ENCODE measurements at places on chromosomes 12 and 14.

DNA sequence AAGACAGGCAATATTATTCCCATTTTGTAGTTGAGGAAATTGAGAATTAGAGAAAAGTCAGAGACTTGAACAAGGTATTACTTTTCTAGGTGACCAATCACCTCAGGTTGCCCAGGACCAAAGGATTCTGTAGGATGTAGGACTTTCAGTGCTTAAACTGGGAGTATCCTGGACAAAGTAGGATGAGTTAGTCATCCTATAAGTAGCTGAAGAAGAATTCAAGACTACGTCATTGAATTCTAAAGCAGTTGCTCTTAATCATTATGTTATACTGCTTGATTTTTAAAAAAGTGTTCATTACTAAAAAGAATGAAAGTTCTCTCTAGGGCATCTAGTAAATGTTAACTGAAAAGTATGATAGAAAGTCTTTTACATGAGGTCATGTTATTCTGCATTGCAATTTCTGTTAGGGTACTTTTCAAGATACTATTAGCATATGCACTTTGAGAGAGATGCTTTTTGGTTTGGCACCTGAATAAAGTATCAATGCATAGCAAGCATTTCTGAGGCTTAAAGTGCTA lies 101.7 kb downstream of the RTN1 start:
- DNase-seq = peak; percentile 38

DNA sequence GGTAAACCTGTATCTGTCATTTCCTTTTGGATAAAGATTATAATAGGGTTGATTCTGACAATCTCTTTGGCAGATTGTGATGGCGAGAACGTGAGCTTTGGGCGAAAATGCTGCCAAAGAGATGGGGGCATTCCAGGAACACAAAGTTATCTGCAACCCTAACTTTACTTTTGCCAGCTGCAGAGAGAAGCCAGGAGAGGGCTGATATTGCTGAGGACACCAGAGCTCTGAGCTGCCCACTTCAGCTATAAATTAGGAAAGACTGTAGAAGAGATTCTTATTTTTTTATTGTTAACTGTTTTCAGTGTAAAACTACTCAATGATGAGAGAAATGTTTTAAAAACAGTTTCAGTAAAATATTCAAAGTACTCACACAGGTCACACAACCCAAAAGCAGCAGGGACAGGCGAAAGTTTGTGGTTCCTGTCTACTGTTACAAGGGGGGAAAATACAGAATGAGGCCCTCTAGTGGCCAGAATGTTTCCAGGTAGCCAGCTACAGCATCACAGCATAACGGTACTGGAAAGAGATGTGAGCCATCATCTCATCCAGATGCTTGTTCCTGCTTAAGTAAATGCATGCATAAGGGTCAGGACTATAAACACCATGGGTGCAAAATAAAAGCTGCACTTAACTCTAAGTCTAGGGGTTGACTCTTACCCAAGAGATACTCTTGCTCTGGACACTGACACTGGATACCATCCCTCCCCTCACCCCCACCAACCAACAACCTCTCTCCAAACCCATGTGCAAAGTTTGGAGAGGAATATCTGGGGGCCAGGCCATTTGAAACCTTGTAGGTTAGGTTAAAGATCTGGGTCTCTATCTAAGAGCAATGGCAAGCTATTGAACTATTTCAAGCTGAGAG lies 498.4 kb downstream of the RMST start:
- DNase-seq = peak; percentile 7

DNA sequence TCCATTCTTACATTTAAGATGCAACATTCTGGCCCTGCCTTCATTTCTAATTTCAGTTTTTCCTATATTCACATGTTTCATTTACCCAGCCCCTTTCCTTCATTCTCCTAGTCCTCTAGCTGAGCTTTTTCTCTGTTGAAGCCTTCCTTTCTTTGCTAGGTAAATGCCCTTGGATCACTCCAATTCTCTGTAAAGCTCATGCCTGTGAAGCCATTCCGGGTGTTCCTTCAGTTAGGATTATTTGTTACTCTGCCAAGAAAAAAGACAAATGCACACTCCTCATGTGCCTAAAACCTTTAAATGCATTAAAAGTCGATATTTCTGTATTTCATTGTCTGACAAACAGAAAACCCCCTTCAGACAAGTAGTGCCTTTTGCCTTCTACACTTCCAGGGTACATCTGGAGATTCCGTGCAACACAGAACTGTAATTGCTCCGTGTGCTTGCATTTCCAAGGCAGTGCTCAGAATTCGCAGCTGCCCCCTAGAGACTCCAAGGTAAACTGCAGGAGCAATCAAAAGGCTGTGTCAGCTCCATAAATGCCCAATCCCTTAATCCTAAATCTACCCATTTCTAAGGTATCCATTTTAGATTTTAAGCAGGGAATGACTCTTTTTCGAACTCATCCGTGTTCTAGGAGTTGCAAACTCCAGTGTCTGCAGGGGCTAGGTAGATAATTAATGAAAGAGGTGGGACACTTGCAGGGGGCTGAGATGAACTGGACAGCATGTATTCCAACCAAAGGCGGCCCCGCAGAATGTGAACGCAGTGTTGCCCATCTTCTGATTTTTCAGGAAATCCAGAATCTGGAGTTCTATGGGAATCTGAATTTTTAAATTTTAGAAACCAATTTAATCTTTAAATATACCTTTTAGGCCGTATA lies 320.2 kb downstream of the GRIN2B start:
- peak; percentile 61 for DNase-seq

DNA sequence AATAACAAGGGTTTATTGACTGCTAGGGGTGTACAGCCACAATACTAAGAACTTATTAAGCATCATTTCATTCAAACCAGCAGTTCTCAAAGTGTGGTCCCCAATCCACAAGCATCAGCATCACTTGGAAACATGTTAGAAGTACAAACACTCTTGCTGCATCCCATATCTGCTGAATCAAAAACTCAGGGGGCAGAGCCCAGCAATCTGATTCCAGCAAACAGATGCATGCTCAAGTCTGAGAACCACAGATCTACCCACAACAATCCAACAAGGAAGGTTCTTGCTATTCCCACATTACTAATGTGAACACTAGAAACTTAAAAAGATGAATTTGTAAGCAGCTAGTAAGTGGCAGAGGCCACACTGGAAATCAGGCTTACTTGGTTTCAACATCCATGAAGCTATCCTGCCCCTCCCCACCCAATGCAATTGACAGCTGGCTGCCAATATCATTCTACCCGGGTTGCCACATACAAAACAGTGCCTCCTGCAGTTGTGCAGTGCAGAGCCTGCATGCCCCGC lies 6.2 kb downstream of the KRT77 start:
- no peak for DNase-seq

GRCh38 chr14:58557242-58557641 lies 80.5 kb upstream of the DACT1 start:
- DNase-seq = no peak

- peak; percentile 73 for DNase-seq
Observed at GRCh38 chr14:50335389-50335788, 23.3 kb downstream of the DMAC2L start.

GRCh38 chr14:55706893-55707292 lies 126.9 kb downstream of the KTN1 start:
- peak; percentile 27 for DNase-seq

DNA sequence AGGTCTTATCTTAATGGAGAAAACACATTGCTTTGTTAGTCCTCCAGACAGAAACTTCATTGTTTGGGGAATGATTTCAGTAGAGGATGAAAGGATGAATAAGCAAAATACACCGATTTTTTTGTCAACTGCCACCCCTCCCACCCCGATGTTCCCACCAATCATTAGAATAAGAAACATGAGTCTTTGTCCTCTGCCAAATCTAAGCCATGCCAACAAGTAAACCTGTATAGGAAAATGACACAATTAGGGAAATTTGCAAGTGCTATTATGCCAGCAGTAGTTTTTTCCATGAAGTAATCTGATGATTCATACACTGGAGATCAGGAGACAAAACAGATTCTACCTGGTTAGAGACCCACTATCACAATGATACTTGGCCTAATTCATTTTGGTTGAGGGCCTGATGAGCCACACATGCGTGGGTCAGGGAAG lies 35.9 kb downstream of the FLRT2 start:
- DNase-seq = peak; percentile 85

DNA sequence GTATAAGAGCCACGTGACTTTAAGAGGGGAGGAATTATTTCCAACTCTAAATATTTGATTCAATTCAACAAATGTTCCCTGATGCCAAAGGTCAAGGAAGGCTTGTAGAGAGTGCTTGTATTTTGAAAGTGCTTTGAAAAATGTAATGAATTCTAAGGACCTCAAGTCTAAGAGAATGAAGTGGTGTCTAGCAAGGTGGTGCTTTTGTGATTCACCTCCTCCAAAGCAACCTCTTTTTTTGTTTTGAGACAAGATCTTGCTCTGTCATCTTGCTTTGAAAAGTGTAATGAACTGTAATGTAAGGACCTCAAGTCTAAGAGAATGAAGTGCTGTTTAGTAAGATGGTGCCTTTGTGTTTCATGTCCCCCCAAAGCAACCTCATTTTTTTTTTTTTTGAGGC lies 13.7 kb downstream of the AK7 start:
- no peak for DNase-seq

DNA sequence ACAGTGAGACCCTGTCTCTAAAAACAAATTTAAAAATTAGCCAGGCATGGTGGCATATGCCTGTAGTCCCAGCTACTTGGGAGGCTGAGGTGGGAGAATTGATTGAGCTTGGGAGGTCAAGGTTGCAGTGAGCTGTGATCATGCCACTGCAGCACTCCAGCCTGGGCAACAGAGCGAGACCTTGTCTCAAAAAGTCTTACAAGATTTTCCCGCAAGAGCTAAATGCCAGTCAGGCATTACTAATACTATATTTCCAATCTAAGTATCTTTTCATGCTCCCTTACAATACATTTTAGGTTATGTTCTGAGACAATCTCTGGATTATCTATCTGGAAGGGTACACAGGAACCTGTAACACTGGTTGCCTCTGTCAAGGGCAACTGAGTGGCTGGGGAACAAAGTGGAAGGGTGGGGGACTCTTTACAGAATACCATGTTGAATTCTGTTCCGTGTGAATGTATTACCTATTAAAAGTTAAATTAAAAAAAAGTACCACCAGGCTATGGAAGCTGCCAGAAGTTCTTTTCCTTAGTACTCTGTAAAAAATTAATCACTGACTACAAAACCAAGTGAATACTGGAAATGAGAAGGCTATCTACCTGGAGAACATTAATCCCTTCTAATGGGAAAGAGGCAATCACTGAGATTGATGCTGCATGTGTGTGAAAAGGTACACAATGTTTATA lies 56.7 kb downstream of the BTBD7 start:
- no peak for DNase-seq

GRCh38 chr14:33768458-33768830 lies 182.4 kb downstream of the EGLN3 start:
- peak; percentile 69 for DNase-seq

GRCh38 chr12:116429826-116430360 lies 129.3 kb upstream of the MAP1LC3B2 start:
- no peak for DNase-seq

GRCh38 chr14:89910691-89911009 lies 43.9 kb downstream of the EFCAB11 start:
- no peak for DNase-seq

DNA sequence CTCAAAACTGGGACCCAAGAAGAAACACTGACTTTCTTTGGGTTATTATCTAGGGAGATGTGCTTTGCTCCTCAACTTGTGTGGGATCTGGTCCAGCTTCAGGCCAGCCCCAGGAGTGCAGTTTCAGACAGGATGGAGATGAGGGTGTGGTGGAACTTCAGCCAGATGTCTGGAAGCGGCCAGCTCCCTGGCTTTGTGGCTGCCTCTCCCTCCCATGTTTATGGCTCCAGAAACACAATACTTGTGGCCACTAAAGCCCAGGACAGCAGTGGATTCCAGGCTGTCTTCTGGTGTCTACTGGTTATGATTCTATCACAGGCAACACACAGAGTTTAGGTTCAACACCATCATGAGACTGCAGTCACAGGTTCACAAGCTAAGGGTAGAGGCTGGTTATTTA lies 44.2 kb upstream of the EMP1 start:
- DNase-seq = no peak

GRCh38 chr12:107417004-107417403 lies 268.6 kb upstream of the PWP1 start:
- DNase-seq = no peak

- DNase-seq = peak; percentile 20
Observed at GRCh38 chr12:39620659-39621658, 1.4 kb upstream of the ABCD2 start.

DNA sequence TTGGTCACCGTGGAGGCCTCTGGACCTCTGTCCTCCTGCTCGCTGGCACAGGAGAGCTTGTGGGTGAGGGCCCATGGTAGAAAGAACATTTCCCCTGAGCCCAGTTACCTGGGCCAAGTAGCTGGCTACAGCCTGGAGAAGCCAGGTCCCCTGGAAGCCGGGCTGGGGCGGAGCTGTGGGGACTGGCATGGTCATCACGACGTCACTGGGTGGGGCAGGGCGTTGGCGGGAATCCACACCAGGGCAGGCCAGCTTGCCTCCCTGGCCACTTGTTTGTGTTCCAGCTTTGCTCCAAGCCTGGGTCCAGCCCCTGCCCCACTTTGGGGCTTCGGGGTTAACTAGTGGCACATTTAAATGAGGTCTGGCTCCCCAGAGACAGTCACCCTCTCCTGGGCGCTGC lies 35.0 kb upstream of the SLC24A4 start:
- DNase-seq = no peak

GRCh38 chr12:42705863-42706262 lies 116.3 kb upstream of the PRICKLE1 start:
- DNase-seq = peak; percentile 95

DNA sequence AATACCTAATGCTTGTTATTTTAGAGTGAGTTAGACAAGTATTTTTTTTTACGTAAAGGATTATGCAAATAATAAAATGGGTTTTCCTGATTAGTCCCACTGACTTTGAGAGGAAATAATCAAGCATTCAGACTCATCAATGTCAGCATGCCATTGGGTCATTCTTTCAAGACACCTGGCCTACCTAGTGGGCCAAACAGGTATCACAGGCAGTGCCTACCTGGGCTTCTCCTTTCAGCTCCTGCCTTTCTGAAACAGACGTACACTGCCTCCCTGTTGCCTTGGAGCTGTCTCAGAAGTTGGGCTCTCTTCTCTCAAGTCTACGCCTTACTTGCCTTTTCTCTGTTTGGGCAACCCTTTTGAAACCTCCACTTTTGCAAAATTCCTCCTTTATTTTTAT lies 545.6 kb downstream of the SNAPC1 start:
- no peak for DNase-seq

DNA sequence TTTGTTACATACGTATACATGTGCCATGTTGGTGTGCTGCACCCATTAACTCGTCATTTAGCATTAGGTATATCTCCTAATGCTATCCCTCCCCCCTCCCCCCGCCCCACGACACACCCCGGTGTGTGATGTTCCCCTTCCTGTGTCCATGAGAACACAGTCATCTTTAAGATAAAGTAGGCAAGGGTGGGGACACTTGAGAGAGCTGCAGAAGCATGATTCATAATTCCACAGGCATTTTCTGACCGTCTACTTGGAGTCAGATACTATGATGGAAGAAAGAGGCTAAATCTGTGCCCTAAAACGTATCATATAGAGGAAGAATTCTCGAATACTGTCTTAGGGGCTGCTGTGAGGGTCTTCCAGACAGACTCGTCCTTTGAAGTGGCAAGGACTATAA lies 145.9 kb upstream of the VASH1 start:
- no peak for DNase-seq

Measured in cardiac fibroblast (primary cell).